CD8-positive, alpha-beta T cell (primary cell): ENCODE measurements at places on chromosomes 4 and X.

GRCh38 chr4:127352220-127353113 is 280.3 kb upstream of the INTU start:
- no peak for DNase-seq

DNA sequence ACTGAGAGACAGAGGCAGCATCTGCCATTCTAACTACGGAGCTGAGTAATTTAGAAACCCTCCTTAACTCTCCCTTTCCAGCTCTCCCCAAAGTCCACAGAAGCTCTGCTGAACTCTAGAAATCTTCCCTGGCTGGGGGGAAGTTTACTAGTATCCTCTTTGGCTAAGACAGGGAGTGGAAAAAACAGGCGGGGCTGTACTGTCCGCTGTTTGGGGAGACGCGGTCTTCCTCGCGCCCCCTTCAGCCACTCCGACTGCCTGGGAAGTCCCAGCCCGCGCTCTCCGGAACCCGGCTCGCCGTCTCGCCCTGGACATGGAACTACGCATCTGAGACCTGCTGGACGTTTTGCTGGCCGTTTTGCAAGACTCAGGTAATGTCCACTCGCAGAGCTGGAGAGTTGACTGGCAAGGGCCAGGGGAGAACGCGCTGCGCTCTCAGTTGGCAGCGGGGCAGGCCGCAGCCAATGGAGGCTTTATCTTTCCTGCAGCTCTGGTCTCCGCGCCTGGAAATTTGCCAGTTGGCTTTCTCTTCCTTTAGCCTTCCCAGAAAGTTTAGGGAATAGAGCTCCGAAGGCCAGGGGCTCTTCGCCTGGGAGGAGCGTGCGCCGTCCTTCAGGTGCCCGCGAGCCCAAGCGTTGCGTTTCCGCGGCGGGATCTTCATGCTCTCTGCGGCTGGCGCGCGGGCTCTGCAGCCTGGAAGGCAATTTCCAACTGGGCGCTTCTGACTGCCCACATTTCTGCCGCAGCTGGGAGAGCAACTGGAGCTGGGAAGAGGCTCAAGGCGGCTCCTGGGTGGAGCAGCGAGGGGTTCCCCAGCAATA is 892 bp downstream of the IL1RAPL2 start:
- no peak for DNase-seq

- no peak for DNase-seq
These were observed 531 bp upstream of the GPRIN3 start for GRCh38 chr4:89308161-89308500.

GRCh38 chr4:146023334-146023967 is 84.8 kb upstream of the ZNF827 start:
- DNase-seq = no peak
